ENCODE measurements at places on chromosomes 1 and 21.

DNA sequence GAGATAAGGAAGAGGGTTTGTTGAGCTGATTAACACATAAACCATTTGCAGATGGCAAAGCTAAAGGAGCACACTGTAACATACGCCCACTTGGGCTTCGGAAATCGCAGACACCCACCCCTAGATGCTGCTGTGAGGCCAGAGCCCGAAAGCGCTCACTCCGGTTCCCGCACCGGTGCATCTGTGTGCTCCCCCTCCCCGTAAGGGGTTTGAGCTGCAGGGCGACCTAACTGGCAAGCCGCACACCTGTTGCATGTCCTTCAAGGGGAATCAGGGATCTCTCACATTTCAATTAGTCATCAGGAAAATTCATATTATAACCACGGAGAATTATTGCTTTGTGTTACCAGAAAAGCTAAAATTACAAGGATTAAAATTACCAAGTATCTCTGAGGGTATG, 1.4 kb upstream of the CFH start:
- DNase-seq = no peak

DNA sequence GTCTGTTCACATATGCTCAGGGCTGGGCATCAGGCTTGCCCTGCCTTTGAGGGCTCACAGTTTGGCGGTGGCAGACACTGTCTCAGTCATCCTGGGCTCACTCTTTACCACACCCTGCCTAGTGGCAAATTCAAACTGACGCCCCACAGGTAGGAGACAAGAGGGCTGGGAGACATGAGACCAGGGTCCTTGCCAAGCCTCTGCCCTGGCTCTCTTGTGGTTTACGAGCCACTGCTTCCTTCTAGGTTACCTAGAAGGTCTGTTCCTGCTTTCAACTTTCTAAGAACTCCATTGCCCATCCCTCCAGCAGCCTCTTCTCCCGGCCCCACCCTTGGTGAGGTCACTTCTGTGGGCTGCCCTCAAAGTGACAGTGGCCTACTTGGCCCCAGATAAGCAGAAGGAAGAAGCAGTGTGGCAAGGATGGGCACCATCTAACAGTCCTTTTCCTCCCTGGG, 10.5 kb downstream of the KIF21B start:
- DNase-seq = no peak

GRCh38 chr1:70992521-70992920, 55.1 kb downstream of the PTGER3 start:
- no peak for DNase-seq

GRCh38 chr1:38567401-38567800, 292.2 kb downstream of the RRAGC start:
- DNase-seq = no peak

DNA sequence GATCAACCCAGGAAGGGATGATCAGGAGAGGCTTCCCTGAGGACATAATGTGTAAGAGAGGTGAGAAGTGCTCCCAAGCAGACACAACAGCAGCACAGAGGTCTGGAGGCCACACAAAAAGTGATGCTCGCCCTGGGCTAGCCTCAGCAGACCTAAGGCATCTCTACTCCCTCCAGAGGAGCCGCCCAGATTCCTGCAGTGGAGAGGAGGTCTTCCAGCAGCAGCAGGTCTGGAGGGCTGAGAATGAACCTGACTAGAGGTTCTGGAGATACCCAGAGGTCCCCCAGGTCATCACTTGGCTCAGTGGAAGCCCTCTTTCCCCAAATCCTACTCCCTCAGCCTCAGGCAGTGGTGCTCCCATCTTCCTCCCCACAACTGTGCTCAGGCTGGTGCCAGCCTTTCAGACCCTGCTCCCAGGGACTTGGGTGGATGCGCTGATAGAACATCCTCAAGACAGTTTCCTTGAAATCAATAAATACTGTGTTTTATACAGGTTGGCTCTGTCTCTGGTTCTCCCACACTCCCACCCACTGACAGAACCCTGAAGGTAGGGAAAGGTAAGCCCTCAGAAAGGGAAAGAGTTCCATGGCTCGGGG, 5.0 kb downstream of the GJB3 start:
- DNase-seq = no peak

DNA sequence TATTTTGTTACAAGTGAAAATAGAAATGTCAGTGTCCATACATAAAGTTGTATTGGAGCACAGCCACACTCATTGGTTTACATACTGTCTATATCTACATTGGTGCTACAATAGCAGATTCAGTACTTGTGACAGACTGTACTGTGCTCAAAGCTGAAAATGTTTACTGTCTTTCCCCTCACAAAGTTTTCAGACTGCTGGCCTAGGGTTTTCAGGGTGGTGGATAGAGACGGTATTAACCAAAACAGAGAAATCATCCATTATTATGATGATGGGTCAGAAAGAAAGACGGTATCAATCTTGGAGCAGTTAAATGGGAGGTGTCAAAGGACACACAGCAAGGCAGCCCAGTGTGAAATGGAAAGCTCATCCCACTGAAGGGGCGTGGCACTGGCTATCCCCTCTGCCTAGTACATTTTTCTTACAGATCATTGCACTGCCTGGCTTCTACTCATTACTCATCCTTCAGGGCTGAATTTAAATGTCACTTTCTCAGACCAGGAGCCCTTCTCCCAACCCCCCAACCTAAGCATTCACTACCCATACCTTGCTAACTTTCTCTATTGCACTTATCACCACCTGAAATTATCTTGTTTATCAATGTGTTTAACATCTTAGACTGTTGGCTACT, 10.2 kb downstream of the JAK1 start:
- no peak for DNase-seq

GRCh38 chr1:186218654-186219352, 156.2 kb downstream of the TPR start:
- DNase-seq = no peak

GRCh38 chr1:59258412-59259032, 38.4 kb upstream of the FGGY start:
- no peak for DNase-seq

- no peak for DNase-seq
These were observed 60.1 kb upstream of the NEK2 start for GRCh38 chr1:211735208-211736170.

- DNase-seq = peak; percentile 29
These were observed 19.8 kb downstream of the RSBN1 start for GRCh38 chr1:113792471-113792870.

DNA sequence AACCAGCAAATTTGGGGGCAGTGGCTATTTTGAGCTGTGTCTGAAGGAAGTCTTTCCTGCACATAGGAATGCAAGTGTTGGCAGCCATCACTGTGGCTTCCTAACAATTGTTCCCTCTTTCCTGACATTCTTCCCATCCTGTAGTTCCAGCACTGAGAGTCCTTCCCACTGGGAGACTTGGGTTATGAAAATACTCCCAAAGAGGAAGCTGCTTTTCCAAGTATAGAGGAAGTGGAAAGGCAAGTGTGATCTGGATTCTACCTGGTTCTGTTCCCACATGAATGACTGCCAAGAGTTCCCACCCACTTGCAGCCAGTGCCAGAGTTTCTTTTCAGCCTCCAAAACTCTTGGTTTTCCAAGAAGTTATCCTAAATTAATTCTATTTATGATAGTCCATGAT, 98.5 kb upstream of the CD53 start:
- no peak for DNase-seq

DNA sequence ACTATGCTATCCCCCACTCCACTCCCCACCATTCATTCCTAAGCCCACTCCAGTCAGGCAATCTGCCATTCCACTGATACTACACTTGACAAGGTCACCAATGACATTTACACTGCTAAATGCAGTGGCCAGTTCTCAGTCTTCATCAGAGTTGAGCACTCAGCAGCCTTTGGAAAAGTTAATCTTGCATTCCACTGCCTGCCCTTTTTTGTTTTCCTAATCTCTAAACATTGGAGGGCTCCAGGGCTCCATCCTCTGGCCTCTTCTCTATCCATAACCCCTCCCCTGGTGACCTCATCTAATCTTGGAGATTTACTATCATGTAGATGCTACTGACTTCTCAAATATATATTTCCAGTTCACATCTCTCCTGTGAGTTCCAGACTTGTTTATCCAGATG, 70.9 kb upstream of the S1PR1 start:
- DNase-seq = no peak

DNA sequence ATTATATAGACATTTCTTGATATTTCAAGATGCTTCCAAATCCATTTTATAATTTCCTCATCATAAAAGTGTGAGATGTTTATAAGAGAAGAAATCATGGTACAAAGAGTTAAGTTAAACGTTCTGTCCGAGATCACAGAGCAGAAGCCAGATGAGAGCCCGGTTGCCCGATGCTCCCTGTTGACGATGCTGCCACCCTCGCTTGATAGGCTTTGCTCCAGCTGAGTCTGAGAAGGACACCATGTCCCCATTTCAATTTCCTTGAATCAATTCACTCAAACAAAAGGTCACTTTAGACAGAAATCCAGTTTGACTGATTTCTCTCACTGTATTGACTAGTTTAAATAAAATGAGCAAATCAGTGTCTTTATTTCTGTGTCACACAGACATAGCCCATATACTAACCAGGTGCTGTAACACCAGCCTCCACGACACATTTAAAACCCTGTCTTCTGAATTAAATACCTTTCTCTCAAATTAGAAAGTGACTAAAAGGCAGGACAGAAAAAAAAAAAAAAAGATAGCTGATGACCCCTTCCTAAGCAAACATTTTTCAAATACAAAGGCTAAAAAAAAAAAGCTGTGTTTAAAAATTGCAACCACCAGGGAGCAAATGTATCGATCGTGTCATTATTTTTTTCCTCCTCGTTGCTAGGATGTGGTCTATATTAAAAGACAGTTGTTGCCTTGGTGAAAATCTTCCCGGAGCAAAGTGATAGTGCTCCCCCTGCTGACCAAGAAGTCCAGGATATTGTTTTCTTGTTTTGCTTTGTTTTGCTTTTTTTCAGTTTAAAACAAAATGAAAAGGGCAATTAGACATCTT, 35.2 kb downstream of the DNASE2B start:
- peak; percentile 77 for DNase-seq

DNA sequence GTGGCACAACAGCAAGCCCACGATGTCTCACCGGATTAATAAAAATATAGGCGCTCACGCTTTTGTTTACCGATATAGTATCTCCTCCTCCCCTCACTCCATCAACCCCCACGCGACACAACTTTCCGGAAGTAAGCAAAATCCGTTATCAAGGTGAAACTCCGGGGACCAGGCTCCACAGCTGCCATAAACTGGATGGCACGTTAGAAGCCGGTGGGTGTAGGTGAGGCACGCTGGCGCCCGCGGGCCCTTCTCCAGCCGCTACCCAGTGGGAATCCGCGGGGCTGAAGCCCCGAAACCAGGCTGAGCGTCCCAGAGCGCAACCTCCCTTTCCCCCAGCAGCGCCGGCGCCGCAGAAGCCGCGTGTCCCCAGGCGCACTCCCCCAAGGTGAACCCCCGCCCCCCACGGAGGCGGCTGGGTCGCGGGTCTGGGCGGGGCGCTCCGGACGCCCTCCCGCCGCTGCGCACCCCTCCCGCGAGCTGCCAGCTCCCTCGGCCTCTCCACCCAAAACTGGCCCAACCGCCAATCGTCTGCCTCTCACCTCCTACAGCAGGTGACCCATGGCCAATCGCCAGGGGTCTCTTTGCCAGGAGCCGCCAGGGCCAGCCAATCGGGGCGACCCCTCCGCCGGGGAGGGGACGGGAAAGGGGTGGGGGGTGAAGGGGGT, 112.4 kb downstream of the OSBPL9 start:
- DNase-seq = peak; percentile 99

DNA sequence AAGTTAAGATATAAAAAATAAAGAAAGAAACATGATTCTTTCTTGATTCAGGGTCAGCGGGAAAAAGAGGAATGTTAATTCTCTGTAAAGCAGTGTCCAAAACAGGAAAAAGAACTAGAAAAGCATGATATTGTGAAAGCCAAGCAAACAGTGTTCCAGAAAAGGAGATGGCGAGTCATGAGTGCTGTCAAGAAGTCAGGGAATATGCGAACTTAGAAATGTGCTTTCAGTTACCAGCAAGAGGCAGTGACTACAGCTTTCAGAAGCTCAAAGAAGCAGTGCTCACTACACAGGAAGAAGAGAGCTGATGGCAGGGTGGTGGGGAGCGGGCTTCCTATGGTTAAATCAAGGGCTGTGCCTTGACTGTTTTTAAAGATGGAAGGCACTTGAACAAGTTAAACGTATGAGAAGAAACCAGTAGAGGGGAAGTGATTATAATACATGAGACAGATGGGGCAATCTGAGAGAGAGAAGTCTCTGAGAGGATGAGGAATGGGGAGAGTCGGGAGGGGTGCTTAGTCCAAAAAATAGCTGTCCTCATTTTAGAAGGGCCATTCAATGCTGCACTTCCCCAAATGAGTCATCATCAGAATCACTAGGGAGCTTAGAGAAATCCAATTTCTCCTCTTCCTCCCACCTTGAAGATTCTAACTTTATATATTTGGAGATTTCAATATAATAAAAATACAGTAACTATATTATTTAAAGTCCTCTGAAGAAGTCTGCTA, 90.4 kb downstream of the KCNK1 start:
- peak; percentile 4 for DNase-seq

GRCh38 chr1:184739796-184740195, 14.9 kb downstream of the EDEM3 start:
- DNase-seq = no peak

- no peak for DNase-seq
These were observed at the start of gene TMEM200B for GRCh38 chr1:29123887-29124365. Gene TMEM200B (minus strand): TSS chr1:29123903. CDS start chr1:29121828, 2,075 bp downstream.

DNA sequence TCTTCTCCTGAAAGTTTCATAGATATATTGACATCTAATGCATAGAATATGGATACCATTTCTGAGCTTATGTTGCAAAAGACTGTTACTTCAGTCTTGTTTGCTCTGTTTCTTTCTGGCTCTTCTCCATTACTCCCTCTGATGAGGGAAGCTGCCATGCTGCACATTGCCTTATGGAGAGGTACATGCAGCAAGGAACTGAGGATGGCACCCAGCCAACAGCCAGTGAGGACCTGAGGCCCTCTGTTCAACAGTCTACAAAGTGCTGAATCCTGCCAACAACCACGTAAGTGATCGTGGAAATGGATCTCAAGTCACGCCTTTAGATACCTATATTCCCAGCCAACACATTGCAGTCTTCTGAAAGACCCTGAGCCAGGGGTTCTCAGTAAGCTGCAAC, 66.6 kb upstream of the ADAMTS5 start:
- no peak for DNase-seq

GRCh38 chr1:33428661-33429060, 2.2 kb downstream of the PHC2 start:
- no peak for DNase-seq

- DNase-seq = peak; percentile 85
These were observed 2.3 kb downstream of the CD53 start for GRCh38 chr1:110875216-110875731.

DNA sequence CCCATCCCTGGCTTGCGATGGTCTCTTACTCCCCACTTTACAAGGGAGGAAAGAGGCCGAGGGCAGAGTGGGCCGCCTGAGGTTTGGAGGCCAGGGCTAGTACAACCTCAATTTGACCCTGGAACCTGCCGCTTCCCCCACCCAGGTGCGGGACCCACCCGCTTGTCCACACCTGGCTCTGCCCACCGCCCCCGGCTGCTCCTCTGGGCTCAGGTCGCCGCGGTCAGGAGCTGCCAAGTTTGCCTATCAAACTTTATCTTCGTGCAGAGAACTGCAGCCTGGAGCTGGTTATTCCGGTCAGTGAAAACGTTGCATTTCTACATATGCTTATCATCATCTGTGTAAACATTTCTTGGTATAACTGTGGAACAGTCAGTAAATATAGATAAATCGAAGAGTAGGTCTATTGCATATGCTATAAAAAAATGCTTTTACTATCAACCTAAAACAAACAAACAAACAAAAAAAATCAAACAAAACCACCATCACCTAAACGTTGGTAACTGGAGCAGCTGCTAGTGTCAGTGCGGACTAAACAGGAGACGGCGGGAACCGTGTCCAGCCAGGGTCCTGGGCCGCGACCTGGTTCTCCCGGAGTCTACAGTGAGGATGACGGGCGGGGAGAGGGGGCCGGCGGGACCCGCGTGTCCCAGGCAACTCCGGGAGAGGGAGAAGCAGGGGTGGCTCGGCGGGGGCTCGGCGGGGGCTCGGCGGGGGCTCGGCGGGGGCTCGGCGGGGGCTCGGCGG, 906 bp upstream of the ADARB1 start:
- DNase-seq = peak; percentile 7
